Left ventricle myocardium inferior (tissue), 1 donor: ENCODE measurements at places on chromosomes 12 and 14.

GRCh38 chr12:1872448-1872847 lies 46.0 kb downstream of the CACNA2D4 start:
- no peak for DNase-seq

GRCh38 chr14:75247286-75247922 lies 31.2 kb upstream of the FOS start:
- DNase-seq = no peak

GRCh38 chr12:47868041-47868440 lies 36.8 kb downstream of the VDR start:
- no peak for DNase-seq

DNA sequence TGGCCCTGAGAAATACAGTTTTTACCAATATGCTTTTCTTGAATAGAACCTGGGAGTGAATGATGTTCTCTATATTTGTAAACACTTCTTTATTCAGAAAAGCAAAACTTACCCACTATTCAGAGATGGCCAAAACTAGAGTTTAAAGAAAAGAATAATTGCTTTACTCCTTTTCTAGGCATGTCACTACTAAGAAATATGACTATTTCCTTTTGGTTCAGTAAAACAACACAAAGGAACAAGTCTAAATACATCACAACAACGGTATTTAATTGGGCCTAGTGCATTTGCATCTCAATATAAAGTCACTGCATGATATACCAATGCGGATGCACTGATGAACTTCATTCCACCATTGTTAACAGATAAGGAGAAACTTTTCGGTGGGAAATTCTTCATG lies 207.5 kb downstream of the FOXN3 start:
- no peak for DNase-seq
